T1000 (cell line): ENCODE measurements at places on chromosomes 3 and 15.

DNA sequence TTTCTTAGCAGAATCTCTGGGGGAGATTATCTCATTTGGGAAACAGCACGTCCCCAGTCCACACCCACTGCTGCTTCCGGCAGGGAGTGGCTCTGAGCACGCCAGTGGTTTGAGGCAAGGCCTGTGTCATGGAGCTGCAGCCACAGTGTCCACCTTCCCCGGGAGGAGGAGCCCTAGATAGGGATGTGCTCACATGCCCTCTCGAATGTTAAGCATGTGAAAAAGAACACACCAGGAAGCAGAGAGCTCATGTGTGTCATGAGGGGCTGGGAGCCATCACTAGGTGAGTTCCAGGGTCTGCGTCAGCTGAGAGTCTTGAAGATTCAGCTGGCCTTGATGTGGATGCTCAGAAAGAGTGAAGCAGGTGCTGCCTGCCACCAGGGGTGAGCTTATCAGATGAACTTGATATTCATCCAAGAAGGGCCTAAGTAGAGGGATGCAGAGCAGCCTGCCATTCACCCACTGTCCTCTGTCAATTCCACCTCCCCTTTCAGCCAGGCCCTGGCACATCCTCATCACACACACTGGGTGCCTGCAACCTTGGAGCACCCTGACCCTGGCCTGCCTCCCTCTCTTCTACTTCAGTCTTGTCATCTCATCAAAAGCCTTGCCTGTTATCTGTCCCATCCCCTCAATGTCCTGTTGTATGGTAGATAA is 16.3 kb downstream of the ITGA11 start:
- no peak for DNase-seq

DNA sequence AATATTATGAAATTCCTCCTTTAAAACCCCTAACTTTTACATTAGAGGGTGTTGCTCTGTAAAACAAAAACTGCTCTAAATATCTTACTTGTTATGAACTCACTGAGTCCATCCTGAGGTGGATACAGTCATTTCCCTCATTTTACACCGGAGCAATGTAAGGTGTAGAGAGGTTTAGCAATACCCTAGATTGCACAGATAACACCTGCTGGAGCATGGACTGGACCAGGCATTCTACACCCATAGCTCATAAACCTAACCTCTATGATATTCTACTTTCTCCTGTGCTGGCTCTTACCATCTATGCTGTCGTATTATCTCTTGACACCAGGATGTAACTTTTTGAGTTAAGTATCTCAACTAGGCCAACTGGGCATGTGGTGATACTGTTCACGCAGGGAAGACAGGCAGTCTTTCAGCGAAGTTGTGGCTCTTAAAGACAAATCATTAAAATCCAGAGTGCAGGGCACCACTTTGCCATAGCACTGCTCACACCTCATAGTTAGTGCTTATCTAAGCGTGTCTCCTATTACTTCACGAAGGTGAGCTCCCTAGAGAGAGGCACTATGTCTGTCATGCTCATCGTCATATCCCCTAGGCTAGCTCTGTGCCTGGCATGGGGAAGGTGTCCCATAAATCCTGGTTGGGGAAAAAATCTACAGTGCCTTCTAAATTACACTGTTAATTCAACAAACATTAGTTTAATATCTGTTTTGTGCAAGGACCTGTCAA is 100.1 kb upstream of the SLC2A2 start:
- no peak for DNase-seq

- no peak for DNase-seq
Measured at GRCh38 chr15:100788418-100789105, 91.1 kb upstream of the ALDH1A3 start.

GRCh38 chr3:65348398-65348995 is 660.7 kb upstream of the ADAMTS9 start:
- DNase-seq, result no peak

- no peak for DNase-seq
Measured at GRCh38 chr15:90232196-90232595, 1.5 kb downstream of the CIB1 start.
